ENCODE measurements at places on chromosomes 2 and 18.

DNA sequence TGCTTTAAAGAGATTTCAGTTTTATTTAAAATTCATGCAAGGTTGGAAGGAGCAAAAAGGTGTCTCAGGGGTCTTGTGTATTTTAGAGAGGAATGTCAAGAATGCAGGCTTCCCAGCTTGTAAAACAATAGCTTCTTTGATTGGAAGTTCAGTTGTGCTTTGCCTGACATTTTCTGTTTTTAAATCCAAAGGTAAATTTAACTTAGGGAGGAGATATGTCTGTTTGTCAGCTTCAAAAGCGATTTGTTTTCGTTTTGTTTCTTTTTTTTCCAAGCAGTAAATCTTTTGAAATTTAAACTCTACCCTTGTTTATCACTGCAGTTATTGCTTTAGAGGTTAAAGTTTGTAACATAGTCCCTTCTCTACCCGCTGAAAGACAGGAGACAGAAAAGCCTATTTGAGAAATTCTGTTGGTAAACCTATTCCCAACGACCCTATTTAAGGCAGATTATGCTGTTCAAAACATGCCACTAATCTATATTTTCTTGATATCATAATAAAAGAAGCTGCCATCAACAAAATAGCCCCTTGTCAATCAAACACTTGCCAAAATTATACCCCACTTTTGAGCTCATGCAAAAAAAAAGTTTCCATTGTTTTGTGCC is 639.6 kb downstream of the IRS1 start:
- DNase-seq = no peak

DNA sequence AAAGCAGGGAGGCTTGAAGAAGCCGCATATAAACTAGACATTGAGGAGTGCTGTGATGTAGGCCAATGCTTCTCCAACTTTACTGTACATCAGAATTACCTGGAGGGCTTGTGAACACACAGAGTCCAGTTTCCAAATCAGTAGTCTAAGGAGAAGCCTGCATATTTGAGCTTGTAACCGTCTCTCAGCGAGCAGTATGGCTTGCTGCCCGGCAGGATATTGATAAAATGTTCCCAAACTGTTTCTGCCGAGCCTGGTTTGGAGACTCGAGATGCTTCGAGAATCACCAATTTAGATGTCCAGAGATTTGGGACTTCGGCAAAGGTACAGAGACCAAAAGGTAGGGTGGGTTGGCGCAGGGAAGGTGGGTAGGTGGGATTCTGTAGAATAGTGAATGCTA is 11.0 kb upstream of the RAB31 start:
- no peak for DNase-seq

GRCh38 chr18:49019446-49020045 is 68.8 kb upstream of the SMAD7 start:
- DNase-seq = no peak

- no peak for DNase-seq
Measured at GRCh38 chr2:168356477-168356835, 99.6 kb upstream of the CERS6 start.

- peak; percentile 50 for DNase-seq
Measured at GRCh38 chr2:238458651-238459050, 31.9 kb downstream of the ASB1 start.

- no peak for DNase-seq
Measured at GRCh38 chr2:232234922-232235615, 143.5 kb upstream of the ALPP start.

- no peak for DNase-seq
Measured at GRCh38 chr2:233384811-233385488, 30.7 kb downstream of the DGKD start.

- no peak for DNase-seq
Measured at GRCh38 chr2:144663207-144663606, 143.3 kb upstream of the ZEB2 start.

- no peak for DNase-seq
Measured at GRCh38 chr2:45768208-45768607, 116.7 kb downstream of the PRKCE start.

GRCh38 chr2:47645246-47645645 is 137.7 kb upstream of the MSH6 start:
- no peak for DNase-seq

GRCh38 chr2:137952586-137953129 is 11.6 kb upstream of the HNMT start:
- DNase-seq = peak; percentile 57

DNA sequence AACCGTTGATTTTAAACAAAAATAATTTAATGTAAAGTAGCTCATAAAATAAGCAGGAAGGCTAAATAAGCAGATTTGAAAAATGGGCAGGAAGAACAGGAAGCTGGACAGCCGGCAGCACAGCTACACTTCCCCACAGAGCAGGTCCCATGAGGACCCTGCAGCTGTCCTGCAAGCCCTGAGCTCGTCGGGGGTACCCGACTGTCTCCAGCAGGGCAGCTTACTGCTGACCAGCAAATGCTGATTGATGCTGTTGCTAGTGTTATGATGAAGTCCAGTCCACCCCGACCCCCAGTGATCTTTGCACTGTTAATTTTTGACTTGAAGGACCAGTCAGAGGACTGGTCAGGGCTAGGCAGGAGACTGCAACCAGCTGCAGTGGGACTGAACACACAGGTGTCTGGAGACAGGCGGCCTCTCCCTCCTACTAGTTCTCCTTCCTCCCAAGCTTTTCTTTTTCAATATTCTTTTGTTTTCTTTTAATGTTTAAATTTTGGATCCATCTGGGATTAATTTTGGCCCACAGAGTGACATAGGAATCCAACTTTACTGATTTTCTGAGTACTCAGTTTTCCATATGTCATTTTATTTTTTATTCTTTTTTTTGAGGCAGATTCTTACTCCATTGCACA is 27.7 kb downstream of the POLE4 start:
- DNase-seq = peak; percentile 84

GRCh38 chr2:1601067-1601412 is 143.3 kb downstream of the PXDN start:
- no peak for DNase-seq

DNA sequence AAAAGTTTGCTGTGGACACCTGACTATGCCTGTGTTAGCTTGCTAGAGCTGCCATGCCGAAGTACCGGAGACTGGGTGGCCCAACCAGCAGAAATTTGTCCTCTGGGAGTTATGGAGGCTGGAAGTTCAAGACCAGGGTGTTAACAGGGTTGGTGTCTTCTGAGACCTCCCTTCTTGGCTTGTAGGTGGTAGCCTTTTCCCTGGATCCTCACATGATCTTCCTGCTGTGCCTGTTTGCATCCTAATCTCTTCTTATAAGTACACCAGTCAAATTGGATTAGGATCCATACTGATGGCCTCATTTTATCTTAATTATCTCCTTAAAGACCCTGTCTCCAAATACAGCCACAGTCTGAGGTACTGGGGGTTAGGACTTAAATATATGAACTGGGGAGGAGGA is 845 bp downstream of the TMEM177 start:
- DNase-seq = no peak

DNA sequence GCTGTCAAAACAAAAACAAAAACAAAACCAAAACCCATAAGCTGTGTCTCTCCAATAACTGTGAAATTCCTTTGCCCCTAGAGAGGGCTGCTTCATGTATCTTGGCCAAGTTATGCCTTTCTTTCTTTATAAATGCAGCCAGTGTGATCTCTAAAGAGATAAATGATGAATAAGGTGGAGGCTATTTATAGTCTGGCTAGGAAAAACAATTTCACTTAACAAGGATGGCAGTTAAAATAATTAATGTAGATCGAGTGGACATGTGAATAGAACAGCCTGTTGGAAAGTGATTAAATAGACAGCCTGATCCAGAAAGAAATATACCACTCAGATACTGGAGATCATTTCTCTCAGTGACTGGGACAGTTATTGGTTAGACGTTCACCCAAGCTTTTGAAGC is 1666.9 kb upstream of the CELF4 start:
- DNase-seq = no peak

DNA sequence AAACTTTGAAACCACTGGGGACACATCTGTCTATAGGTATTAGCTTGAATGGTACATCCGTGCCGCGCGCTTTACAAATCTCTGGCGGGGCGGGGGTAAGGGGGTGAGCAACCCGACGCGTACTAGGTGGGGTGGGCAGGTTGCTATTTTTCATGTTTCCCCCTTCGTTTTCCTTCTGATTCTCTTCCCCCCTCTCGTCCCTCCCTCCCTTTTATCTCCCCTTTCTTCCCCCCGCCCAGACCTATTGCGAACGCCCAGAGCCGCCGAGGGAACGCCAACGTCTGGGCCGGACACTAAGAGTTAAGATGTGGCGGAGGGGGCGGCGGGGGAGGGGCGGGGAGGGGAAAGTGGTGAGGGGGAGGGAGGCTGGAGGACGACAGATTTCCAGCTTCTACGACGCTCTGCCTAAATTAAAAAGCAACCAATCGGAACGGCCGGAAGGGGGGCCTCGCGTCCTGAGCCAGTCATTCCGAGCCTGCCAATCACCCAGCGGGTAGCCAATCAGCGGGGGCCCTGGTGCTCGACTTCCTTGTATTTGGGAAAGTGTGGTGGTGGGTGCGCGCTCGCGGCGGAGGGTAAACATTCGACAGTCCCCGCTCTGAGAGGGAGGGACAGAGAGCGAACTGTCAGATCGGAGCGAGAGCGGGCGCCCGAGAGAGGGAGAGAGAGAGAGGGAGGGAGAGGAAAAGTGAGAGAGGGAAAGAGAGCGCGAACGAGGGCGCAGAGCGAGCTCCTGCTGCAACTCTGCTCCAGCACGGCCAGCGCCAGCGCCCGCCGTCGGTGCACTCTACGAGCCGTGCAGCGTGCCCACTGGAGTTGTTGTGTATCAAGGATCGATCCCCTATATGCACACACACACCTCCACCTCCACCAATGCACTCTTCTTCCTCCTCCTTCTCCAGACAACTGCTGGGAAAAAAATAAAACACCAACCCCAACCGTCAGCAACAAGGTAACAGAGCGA is at the start of gene POU3F3:
Gene POU3F3, plus strand, starts transcription at position 582 of the 964 bp plus-strand sequence. CDS start 1,396 bp downstream, outside the sequence.
- DNase-seq = peak; percentile 85

All from muscle of back (tissue), 13 donors.